ENCODE measurements at places on chromosomes 7 and 10.

DNA sequence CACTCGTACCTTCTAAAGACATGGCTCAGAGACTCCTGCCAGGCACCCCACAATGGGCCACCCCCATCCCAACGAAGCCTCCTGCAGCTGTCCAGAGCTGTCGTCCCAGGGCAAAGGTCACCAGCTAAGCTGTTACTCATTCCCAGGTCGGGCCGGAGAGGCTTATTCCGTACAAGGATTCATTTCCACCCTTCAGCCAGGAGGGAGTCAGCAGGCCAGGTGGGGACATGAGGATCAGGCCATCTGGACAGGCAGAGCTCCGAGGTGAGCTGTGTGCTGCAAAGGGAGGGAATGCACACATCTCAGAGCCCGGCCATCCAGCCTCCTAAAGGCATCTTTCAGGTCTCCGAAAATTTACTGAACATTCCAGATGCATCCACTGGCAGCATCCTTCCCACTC is 63.9 kb upstream of the NANOS1 start:
- no peak for DNase-seq

- no peak for DNase-seq
Observed at GRCh38 chr7:132544999-132545398, 31.3 kb downstream of the PLXNA4 start.

DNA sequence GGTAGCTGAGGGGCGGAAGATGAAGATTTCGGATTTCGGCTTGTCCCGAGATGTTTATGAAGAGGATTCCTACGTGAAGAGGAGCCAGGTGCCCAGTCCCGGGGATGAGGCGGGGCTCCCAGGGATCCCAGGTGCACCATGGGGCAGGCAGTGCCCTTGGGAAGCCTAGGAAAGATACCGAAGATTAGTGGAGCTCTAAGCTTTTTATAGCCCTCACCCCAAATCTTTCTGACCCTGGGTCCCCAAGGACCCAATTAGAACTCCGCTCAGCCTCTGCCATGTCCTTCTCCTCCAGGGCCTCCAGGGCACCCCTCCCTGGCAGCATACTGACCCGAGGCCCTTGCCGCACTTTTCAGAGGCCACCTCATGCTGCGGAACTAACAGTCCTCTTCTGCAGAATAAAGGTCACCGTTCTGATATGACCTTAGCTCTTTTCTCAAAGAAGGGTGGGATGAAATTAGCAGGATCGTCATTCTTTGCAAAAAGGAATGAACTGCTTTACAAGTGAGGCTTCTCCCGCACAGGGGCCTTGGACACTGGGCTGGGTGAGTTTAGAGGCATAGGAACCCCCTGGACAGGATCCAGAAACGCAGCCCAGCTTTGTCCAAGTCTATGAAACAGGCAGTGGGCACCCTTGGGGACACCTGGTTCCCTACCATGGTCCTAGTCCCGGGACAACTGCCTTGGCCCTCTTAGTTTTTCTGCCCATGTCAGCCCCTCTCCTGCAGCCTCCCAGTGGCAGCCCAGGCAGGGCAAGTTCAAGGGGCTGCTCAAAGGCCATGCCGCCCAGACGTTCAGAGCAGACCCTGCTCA is 17.9 kb upstream of the CSGALNACT2 start:
- DNase-seq = no peak

DNA sequence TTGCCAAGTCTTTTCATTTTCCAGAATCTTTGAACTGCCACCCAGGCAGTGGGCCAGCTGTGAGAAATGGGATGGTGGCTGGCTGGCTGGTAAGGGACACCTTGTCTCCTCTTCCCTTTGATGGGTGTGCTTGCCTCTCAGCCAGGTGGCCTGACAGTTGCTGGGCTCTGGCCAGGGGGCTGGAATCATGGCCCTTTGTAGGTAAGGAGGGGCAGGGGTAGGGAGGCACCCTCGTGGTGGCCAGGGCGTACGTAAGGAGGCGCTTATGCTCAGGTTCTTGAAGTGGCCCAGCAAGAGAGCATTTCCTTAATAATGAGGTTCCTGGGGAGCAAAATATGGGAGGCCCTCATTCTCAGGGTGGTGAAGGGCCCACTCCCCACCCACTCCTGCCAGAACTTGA is 33.0 kb upstream of the GOLGA7B start:
- no peak for DNase-seq

DNA sequence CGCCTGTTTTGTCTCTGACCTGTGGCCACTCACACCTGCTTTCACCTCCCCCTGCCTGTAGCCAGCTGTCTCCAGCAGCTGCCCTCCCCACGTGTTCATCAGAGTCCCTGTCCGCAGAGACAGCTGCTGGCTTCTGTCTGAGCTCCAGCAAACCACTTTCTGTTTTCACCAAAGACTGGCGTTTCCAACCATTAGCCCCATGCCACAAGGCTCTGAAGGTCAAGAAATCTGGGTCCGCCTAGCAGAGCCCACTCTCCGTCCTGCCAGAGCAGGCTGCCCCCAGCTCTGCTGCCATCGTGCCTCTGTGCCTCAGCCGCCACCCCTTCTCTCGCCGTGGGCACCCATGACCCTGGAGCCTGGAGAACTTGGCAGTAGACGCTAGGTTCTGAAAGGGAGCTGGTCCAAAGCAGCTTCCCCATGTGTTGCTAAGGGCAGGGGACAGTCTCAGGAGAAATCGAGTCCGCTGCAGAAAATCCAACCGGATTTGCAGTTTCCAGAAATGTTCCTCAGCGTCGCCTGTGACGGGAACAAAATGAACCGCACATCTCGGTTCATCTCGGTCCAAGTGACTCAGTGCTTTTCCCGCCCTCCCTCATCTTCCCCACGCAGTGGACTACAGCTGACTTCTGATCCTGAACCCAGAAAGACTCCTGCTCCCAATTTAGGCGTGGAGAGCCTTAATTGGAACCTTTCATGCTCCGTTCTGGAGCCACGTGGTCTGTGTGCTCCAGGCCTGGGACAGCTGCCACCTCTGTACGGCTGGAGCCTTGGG is 28.0 kb downstream of the TMEM120A start:
- peak; percentile 85 for DNase-seq

- no peak for DNase-seq
Observed at GRCh38 chr7:157439149-157439548, 102.3 kb downstream of the DNAJB6 start.

GRCh38 chr10:61452655-61453641 is at the start of gene TMEM26:
TSS of gene TMEM26 (minus strand) at chr10:61453381. CDS start at chr10:61453081, 300 bp downstream.
- DNase-seq = peak; percentile 68

DNA sequence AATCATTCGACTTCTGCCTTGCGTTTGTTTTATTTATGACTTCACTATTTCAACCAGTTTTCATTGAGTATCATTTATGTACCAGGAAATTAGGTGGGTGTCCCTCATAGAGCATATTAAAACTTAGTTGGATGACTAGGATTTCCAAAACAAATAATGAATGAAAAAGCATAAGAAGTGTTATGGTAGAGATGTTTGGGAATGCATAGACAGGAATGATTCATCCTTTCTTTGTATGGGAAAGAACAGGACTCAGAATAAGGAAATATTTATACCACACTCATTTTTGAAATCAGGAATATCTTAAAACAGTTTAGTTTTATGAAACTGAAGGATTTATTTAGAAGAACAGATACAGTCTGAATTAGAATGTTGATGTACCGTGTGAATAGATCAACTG is 315.7 kb downstream of the EXOC4 start:
- no peak for DNase-seq

GRCh38 chr7:134058980-134059379 is 68.2 kb upstream of the LRGUK start:
- no peak for DNase-seq

DNA sequence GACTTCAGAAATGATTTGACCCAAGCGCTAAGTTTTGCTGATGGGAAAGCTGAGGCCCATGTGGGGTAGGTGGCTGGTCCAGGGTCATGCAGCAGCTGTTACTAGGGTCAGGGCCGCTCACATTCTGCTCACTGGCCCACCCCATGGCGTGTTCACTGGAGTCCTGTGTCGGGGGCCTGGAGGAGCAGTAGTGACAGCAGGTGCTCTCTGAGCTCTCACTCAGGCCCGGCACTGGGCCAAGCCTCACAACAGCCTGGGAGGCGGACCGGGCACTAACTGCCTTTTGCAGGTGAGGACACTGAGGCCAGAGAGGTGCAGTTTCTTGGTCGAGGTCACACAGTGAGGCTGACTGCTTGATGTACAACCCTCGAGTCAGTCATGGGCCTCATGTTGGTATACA is 82.7 kb downstream of the GLRX3 start:
- DNase-seq = no peak

Data from AG20443 (cell line).